ENCODE measurements at places on chromosomes 11 and 22.
A peak's percentile ranks its signal among the peaks of the same experiment; 100 is the strongest.

DNA sequence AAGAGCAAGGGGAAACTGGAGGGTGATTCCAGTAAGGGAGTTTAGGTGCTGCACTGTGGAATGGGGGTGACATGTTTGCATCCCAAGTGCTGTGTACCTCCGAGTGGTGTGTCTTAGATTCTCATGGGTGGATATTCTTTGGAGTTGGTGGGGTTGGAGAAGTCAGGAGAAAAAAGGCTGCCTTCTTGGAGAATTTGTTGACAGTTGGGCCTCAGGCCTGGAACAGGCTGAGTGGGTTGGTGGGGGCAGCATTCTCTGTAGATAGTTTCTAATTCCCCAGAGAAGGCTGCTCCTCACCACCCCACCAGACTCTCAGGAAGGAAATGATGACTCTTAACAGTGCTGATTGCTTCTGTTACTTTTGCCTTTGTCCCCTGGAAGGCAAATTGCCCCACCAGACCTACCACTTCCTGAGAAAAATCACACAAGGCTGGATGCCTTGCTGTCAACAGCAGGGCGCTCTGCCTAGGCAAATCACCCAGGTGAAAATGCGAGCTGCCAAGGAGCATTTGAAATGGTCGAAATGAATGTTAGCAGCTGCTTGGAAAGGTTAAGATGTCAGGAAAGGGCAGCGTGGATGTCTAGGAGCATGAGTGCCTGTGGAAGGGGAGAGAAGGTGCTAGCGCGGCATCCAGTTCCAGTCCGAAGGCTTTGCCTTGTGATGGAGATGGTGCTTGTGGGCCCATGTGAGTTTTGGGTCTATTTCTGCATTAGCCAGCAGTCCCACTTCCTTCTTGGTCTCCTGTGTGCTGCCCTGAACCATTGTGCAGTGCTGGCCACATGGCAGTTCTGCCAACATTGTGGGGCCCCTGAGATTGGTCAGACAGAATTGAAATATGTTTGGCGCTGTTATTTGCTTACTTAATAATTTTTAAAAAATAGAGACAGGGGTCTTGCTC lies 29.7 kb upstream of the SORL1-AS1 start:
- DNase-seq = peak; percentile 62

GRCh38 chr11:45287316-45287903 lies 1.3 kb upstream of the SYT13 start:
- no peak for DNase-seq

- no peak for DNase-seq
These were observed 23.1 kb upstream of the FZD4 start for GRCh38 chr11:86978247-86978646.

DNA sequence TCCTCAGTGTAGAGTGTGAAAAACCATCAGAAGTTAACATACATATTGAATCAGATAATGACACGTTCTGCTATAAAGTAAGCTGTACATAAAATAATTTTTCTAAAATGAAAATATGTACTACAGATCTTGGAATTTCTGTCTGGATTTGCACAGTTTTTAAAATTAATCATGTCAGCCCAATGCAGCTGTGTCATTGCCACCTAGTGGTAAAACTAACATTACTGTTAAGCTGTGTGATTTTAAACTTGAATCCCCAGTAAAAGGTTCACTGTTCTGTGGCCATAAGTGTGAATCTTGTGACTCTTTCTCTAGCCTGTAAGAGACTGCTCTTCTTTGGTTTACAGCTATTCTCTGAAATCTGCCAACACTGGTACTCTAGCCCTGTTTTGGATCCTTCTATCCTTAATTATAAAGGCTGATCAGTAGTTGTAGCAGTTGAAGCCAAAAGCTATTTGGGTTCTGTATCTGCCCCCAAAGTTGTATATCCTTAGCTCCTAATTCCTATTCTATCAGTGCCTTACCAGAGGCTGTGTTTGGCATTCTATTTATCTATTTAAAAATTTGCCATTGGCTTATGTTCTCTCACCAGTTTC lies 4.0 kb downstream of the JRKL start:
- DNase-seq = no peak

GRCh38 chr11:40388097-40388818 lies 1071.2 kb downstream of the LRRC4C start:
- no peak for DNase-seq

- DNase-seq = no peak
These were observed 12.7 kb upstream of the SPDYC start for GRCh38 chr11:65157336-65157735.

GRCh38 chr11:25163421-25163820 lies 666.6 kb downstream of the LUZP2 start:
- no peak for DNase-seq

GRCh38 chr11:25396847-25397246 lies 900.0 kb downstream of the LUZP2 start:
- DNase-seq = no peak

DNA sequence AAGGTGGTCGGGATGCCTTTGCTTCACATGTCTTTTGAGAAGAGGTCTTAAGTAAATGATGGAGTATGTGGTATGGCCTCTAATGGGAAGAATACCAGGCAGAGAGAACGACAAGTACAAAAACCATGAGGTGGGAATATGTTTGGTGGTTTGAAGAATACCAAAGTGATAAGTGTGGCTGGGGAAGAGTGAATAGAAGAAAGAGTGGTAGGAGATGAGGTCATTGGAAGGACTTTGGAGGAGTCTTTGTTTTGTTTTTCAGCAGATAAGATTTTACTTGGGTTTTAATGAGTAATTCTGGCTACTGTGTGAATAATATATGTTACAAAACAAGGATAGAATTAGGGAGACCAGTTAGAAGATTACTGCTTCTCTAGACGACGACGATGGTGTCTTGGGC lies 515.4 kb downstream of the RAB38 start:
- DNase-seq = no peak

- peak; percentile 22 for DNase-seq
These were observed 28.5 kb downstream of the MAFF start for GRCh38 chr22:38230108-38230825.

GRCh38 chr11:11916981-11917399 lies 75.2 kb downstream of the USP47 start:
- no peak for DNase-seq

GRCh38 chr11:104526006-104526405 lies 362.1 kb upstream of the PDGFD start:
- DNase-seq = no peak
